Left ventricle myocardium superior (tissue), 1 donor: ENCODE measurements at places on chromosomes 3 and 15. TPM values are rescaled to one million over a fixed set of nuclear protein-coding genes. Genes with fewer than 3 reads are reported as not detected.

CCDC54 gene
- not detected for total RNA-seq

MORC1 gene
- total RNA-seq, result not detected

SLC9C1 gene
- 2.3 TPM for total RNA-seq

COPS2 gene
- total RNA-seq, result 84.6 TPM

NMNAT3 gene
- total RNA-seq, result 15.0 TPM

FGD5 gene
- total RNA-seq, result 16.3 TPM

- no peak for DNase-seq
Observed at GRCh38 chr3:41418961-41419691, 219.8 kb downstream of the CTNNB1 start.

GRCh38 chr3:28467414-28467813 is 118.8 kb upstream of the AZI2 start:
- DNase-seq, result no peak

DNA sequence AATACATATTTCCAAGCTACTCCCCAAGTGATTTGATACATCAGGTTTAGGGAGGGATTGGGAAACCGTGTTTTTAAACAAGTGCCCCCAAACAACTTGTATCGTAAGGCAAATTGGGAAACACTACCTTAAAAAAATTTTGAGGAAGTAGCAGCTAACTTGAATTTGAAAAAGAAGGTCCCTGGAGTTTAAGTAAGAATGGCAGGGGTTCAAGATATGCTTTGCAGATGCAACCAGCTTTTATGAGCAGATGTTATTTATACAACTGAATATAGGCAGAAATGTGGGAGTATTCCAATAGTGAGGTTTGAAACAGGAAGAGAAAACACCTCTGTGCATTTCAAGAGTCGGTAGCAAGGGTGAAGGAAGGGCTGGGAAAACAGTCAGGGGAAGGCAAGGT is 139.6 kb downstream of the IL20RB start:
- DNase-seq, result no peak

- no peak for DNase-seq
Observed at GRCh38 chr3:4655145-4656045, 162.2 kb downstream of the ITPR1 start.

GRCh38 chr3:24340966-24341365 is 153.7 kb downstream of the THRB start:
- no peak for DNase-seq

- peak; percentile 63 for DNase-seq
Observed at GRCh38 chr3:64890006-64890405, 202.2 kb upstream of the ADAMTS9 start.

GRCh38 chr3:122299872-122300460 is 25.1 kb upstream of the CSTA start:
- DNase-seq, result no peak

DNA sequence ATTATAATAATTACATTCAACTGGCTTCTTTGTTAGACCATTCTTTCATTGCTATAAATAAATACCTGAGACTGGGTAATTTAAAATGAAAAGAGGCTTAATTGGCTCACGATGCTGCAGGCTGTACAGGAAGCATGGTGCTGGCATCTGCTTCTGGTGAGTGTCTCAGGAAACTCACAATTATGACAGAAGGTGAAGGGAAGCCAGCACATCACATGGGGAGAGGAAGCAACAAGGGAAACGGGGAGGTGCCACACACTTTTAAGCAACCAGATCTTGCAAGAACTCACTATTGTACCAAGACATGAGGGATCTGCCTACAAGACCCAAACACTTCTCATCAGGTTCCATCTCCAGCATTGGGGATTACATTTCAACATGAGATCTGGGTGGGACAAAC is 413.1 kb upstream of the ARRDC4 start:
- no peak for DNase-seq

DNA sequence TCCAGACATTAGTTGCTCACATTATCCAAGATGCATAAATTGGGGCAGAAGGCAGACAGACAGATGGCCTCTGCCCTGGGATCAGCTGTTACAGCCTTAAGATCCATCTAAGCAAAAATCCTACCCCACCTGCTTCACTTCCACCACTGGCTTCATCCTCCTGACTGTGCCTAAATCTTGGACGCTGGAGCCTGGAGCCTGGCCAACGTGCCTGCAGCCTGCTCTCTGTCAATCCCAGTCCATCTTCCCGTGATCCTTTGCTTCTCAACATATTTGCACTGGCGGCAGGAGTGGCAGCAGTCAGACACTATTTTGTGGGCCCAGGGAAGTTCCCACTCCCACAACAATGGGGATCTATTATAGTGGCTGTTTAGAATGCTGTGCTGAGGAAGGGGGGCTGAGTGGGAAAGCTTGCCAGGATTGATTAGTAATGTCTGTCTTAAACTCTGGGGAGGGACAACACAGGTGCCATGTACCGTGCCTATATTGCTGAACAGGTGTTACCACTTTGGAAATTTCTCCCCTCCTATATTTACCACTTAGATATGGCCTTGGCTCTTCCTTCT is 121.2 kb downstream of the MEGF11 start:
- DNase-seq, result peak; percentile 72

- DNase-seq, result no peak
Observed at GRCh38 chr15:29890336-29891095, 68.2 kb upstream of the TJP1 start.

- DNase-seq, result no peak
Observed at GRCh38 chr3:72134989-72135451, 350.1 kb upstream of the PROK2 start.

DNA sequence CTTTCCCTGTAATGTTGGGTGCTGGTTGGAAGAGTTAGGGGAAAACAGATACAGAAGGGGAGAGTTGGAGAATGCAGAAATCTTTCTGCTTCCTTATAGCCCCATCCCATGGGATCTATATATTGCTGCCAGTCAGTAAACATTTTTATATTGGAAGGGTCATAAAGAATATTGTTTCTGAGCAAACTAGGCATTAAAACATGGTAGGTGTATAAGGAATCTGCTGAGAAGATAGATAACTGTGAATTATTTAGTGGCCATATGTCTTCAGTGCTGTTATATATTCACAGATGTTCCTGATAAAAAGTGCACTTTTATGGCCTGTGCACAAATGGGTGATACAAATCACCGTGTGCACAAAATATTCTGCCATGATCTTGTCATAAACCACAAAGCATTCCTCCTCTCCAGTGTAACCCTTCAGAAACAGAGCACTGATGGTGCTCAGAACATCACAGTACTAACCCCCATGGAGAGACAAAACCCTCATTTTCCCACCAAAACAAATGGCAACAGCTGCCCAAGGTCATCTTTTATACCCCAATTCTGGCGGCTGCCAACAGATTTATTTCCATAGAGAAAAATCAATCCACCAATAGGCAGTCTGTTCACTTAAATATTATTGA is 269.3 kb downstream of the SLC9A9 start:
- DNase-seq, result no peak
